ENCODE measurements at places on chromosomes 11 and 22.
A peak's percentile ranks its signal among the peaks of the same experiment; 100 is the strongest.

GRCh38 chr22:45226503-45227186 is 14.0 kb downstream of the KIAA0930 start:
- peak; percentile 100 for DNase-seq

- no peak for DNase-seq
These were observed 100.2 kb upstream of the CHRM4 start for GRCh38 chr11:46491661-46492330.

DNA sequence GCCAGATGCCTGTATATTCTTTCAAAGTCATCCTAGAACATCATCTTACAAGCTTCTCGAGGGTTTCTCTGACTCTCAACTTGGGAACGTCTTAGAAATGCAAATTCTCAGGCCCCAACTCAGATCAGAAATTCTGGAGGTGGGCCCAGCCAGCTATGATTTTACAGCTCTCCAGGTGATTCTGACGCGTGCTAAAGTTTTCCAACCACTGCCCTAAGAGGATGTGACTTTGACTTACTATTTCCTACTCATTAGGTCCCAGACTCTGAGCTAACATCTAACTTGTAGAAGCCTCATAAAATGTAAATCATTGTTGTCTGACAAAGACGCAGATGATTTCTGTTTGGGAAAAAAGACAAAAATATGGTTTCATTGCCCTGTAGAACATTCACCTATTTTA is 61.1 kb downstream of the IRAG1 start:
- no peak for DNase-seq

DNA sequence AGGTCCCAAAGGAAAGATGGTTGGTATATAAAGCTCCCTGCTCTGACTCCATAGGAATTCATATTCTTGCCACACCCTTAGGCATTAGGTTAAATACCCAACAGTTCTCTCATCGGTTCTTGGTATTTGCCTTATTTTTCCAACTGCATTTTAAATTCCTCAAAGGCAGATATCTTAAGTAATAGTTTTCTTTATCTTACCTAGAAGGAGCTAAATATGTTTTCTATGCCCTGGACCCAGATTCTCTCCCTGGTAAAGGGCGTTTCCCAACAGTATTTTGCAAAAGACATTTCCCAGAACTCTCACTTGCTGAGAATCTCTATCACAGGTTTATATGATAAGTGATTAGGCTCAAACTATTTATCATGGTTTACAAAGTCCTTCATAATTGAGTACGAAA is 158.6 kb upstream of the BDNF start:
- no peak for DNase-seq

DNA sequence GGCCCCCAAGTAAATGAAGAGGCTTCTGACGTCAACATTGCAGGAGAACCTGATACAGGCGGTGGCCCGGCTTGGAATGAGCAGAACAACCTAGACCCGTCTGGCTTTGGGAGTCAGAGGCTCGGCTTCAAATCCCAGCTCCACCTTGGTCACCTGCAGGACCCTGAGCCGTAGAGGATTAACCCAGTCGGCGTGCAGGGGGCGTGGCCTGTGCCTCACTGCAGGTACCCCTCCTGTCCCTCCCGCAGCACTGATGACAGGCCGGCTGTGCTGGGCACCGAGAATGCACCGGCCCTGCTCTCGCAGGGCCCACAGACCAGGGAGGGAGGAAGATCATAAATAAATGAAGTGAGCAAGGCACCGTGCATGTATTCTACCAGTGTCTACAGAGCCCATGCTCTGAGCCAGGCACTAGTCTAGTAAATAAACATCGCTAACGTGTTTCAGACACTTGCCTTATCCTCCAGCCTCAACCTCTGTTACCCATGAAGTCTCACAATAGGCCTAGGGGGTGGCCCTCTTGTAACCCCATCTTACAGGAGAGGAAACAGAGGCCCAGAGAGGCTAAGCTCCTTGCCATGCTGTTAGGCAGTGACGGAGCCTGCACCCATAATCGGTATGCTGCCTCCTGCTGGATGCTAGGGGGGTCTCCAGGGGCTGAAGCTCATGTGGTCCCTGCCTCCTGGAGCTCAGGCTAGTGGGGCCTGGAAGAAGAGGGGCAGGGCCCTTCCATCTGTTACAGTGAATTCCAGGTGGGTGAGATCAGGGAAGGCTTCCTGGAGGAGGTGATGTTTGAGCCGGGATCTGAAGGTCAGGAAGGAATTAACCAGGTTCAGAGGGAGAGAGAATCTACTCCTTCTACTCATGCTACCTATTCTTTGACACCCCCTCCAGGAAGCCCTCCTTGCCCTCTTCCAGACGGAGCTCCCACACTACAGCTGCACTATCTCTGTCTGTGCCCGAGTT is 53.4 kb downstream of the RTL6 start:
- no peak for DNase-seq

DNA sequence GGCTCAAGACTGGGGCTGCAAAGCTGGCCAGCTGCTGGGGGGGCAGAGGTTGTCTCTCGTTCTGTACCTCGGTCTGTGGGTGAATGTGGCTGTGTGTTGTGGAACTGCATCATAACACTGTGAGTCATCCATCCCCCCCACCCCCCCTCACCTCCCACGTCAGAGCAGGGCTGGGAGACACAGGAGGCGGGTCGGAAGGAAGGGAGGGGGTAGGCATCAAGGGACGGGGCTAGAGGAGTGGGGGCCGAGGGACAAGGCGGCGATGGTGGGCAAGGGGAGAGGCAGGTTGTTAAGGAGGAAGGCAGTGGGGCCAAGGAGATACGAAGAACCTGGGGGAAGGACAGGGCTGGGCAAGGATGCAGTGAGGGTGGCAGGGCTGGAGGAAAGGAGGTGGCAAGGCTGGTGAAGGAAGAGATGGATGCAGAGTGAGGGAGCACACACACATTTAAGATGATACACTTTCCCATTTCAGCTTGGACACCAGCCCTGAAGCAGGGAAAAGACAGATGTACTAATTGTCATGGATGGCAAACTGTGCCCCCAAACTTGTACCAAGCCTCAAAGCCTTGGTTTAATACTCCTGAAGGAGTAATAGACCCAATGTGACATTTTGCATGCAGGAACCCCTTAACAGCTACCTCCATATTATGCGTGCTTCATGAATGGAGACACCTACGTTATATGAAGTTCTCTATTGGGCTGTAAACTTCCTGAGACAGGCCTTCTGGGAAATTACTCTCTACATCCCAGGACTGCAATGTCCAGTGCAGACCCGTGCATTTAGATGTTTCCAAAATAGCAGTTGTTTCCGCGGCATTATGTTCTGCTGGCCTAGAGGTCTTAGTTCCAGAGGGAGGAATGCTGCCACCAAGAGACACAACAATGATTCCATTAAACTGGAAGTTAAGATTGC is at the start of gene YPEL4:
Gene YPEL4 (minus strand): TSS at position 87 of the 913 bp plus-strand sequence. CDS start 2,805 bp downstream, outside the sequence.
- peak; percentile 73 for DNase-seq

DNA sequence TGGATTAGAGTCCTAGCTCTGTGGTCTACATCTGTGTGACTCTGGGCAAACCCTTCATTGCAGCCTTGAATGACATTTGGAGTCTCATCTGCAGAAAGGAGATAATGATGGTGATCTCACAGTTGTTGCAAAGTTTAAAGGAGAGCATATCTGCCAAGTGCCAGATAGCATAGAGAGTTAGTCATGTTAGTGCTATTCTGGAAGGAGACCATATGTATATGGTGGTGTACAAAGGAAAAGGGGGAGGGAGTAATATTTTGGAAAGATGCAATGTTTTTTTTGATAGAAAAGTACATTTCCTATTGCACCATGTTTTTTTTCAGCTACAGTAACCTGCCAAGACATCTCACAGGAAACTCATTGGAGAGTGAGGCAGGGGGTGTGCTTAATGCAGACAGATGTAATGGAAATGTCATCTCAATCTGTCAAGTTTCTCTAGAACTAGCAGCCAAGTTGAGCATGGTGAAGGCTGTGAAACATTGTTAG is 92.1 kb upstream of the NARS2 start:
- DNase-seq, result no peak

GRCh38 chr11:6433998-6434660 is 6.7 kb downstream of the HPX start:
- DNase-seq, result no peak

DNA sequence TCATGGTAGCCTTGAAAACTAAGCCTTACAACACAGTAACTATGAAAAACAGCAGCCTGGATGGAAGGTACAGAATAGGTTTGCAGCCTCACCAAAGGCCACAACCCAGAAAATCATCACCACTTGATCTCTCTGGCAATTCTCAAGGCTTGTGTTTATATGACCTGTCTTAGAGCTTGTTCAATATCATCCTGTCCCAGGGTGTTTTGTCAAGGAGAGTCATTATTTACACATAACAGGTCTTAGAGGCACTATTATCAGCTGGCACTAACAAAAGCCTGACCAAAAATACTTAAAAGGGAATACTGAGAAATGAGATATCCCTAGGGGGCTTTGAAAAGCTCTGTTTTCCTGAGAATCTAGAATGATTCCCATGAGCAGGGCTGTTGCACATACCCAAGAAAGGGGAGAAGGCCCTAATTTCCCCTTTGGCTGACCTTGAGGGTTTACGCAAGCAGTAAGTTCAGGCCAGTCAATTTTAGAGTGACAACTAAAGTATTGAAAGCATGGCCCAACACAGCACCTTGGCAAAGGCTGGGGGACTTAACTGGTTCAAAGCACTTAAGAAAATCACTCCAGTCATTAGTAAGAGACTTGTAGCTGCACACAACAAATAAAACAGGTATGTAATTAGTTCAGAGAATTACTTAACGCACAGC is 7.9 kb downstream of the SC5D start:
- DNase-seq, result no peak

GRCh38 chr11:27722117-27722952 is 22.1 kb upstream of the BDNF start:
- no peak for DNase-seq

DNA sequence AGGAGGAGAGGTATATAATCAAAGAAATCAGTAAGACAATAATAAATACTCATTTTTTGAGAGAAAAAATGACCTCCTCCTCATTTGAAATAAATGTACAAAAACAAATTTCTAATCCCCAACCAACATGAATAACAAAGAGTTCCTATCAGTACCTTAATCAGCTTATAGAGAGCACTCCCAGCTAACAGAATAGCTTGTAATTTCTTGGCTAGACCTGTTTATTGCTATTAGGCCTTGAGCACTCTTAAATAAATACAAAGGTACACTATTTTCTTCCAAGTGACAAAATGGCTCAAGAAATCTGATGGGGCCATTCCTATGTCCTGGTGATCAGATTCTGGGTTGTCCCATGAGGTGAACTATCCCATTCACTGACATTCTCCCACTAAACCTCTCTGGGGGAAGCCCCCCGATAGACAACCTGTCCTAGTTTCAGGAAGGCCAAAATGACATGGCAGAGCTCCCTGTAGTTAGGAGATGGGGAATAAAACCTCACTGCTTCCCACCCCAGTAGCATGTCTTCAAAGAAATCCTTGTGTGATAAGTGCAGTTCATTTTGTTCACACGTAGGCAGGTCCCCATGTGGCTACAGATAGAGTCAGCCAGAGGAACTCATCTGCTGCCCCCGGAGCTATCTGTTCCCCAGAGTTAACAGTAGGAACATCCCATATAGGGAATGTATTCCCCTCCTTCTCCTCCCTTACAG is 385.7 kb downstream of the SOX6 start:
- no peak for DNase-seq

- no peak for DNase-seq
These were observed 29.0 kb upstream of the ADORA2A start for GRCh38 chr22:24398409-24398808.

- no peak for DNase-seq
These were observed 624.5 kb downstream of the OPCML start for GRCh38 chr11:132907651-132908413.

DNA sequence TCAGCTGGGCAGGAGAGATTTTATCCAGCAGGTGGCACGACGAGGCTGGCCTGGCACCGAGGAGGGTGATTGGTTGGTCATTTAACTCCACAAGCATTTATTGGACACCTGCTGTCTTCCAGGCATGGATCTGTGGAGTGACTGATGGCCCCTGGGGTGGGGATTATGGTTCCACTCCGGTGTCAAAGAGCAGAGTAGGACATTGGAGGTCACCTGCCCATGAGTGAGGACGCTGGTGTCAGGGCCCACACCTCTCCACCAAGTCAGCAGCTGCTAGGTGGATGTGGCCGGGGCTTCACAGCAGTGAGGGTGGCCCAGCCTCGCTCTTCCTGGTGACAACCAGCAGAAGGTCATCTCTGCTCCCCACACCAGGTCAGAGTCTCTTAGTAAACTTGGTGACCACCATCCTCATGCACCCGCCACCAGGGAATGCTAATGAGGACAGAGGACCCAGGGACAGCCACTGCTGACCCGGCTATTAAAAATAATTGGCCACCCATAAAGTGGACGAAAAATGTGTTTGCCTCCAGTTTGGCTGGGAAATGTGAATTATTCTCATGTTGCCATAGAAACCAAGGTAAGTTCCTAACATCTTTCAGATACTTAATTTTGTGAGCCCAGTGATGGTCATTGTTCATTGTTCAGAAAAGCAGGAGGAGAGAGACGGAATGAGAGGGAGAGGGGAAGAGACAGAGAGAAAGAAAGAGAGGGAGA is 428.7 kb downstream of the TBC1D22A start:
- no peak for DNase-seq

- DNase-seq, result no peak
These were observed 10.4 kb upstream of the SAMM50 start for GRCh38 chr22:43944670-43945430.

DNA sequence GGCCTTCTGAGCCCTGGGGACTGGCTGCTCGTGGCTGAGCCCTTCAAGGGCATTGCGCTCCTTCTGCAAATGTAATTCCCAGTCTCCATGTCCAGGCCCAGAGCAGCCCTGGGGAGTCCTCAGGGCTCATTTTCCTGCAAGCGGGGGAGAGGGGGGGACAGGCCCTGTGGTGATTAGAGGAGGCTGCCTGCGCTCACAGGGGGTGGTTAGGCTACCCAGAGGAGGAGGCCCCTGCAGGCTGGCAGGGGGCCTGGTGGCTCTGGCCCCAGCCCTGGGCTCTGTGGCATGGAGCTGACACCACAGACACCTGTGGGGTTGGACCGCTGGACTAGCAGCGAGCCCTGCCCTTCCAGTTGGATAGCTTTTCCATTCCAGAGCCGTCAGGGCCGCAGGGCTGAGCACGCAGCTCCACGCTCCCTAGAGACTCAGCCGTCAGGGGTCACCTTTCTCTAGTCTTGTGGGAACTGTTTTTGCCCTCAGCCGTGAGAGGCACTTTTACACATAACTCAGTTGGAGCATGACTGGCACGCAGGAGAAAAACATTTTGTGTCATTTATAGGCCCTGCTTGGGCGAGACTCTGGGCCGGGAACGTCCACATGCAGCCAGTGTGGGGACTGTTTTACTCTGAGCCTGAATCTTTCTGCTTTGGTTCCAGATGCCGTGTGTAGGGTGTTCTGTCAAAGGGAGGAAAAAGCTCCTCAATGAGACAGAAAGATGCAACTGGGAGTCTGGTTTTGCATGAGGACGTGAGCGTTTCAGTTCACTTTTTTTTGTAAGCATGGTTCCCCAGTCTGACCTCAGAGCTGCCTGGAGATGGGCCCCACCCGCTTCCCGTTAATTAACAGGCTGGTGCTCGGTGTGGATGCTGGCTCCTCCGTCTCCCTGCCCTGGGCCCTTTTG is 58.1 kb downstream of the LRP5 start:
- peak; percentile 81 for DNase-seq

DNA sequence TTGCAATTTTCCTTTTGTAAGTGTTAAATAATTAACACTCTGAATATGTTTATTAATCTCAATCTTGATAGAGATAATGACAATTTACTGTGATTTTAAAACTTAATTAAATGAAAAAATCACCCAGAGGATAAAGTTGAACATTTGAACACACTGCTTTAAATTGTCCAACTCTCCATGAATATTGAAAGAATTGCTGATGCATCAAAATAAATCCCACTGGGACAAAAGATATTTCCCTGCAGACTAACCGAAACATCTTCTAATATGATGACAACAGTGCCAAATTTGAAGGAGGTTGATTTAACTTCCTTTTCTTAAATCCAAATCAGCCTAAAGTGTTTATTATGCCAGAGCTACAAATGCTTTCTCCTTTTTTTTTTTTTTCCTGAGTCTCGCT is 47.6 kb downstream of the F2 start:
- no peak for DNase-seq

GRCh38 chr11:722346-722811 is 16.3 kb downstream of the EPS8L2 start:
- no peak for DNase-seq
